ENCODE measurements at places on chromosomes 6 and 20.

GRCh38 chr6:123562677-123563076 lies 74.1 kb downstream of the TRDN start:
- no peak for DNase-seq

DNA sequence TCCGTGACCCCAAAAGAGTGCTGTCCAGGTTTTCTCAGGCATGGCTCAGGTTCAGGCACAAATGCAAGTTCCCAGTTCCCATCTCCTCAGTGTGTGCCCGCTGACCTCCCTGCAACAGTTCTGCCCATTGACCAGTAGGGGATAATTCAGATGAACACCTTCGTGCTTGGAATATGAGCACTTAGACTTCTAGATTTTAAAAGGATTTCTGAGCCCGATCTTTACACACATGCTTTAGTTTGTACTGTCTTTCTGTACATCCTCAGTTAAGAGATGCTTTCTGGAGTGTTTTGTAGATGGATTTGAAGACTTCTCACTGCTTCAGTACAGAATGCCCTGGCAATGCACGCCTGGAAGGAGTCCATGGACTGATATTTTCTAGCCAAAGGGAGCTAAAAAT lies 239.6 kb upstream of the PLCB4 start:
- no peak for DNase-seq

GRCh38 chr6:2597991-2598390 lies 152.7 kb downstream of the MYLK4 start:
- DNase-seq = no peak

DNA sequence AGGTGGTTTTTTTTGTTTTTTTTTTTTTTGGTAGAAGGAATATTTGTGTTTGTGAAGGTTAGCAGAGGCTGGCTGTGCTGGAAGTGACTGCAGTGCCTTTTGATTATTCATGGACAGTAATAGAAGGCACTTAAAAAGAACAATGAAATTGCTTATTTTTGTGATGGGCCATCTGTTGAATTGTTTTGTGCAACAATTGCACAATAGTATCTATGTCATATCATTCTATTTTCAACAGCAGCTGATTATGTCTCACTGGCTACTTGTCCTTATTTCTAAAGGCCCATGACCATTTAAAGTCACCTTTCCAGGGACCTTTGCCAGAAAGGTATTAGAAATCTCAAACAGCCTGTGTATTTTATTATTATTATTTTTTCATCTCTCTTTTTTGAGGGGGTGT lies 70.6 kb downstream of the AFG1L start:
- no peak for DNase-seq

DNA sequence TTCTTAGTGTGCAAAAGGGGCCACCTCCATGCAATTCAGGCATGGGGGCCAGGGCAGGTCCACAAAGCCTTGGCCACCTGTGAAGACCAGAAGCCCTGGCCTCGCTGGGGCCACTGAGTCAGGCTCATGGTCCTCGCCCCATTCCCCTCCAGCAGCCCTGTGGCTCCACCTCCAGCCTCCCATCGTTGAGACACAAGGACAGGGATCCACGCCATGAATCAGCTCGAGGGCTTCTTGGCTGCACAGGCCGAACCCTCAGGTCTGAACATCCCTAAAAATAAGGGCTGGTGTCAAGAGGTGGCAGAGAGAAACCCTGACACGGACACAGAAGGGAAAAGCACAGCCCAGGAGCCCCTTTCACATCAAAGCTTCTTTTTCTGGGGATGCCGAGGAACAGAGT lies 68.6 kb upstream of the QKI start:
- DNase-seq = no peak

DNA sequence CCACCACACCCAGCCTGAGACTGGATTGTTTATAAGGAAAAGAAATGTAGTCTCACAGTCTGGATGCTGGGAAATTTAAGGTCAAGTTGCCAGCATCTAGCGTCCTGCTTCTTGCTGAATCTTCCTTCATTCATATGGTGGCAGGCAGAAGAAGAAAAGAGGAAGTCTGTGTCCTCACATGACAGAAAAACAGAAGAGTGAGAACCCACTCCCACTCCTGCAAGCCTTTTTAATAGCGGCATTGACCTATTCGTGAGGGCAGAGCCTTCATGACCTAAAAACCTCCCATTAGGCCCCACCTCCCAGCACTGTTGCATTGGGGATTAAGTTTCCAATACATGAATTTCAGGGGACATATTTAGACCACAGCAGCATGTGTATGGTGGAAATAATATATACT lies 160.8 kb upstream of the BMP2 start:
- no peak for DNase-seq

DNA sequence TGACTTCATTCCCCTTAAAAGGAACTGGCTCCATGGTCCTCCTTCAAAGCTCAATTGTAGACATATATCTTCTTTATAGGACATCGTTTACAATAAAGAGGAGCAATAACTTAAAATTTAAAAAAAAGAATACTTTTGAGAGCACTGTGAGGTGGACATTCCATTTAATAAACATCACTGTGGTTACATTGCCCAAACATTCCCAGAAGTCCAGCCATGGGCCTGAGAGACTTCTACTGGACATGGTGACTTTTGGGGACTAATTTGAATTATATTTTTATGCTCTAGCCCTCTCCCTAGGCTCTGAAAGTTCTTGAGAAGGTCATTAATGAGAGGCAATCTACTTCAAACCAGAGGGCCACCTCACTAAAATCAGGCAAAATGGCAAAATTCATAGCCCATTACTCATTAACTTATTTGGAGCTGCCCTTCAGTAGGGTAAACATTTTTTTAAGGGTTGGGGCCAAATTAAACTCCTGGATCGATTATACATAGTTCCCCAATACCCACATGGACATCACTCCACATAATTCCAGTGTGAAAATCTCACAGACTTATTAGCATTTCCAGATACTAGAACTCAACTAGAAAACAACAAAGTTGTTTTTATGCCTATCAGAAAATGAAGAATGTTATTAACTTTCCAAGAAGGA lies 17.1 kb downstream of the ISM1 start:
- DNase-seq = no peak

DNA sequence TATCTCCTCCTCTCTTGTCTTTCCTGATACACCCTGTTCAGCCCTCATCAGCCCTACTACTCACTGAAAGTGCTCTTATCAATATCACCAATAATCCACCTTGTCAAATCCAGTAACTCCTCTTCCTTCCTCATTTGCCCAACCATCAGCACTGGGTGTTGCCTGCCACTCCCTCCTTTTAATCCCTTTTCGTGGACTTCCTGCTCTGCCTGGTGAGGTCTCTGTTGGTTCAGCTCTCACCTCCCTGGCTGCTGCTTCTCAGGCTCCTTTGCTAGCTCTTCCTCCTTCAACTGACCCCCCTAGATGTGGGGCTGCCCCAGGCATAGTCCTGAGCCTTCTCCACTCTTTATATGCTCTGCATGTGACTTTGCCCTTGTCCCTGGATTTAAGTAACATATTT lies 92.5 kb downstream of the PREP start:
- DNase-seq = no peak

GRCh38 chr20:12371990-12372389 lies 454.3 kb downstream of the BTBD3 start:
- DNase-seq = no peak

GRCh38 chr20:37222086-37222485 lies 39.5 kb downstream of the GHRH start:
- DNase-seq = no peak

DNA sequence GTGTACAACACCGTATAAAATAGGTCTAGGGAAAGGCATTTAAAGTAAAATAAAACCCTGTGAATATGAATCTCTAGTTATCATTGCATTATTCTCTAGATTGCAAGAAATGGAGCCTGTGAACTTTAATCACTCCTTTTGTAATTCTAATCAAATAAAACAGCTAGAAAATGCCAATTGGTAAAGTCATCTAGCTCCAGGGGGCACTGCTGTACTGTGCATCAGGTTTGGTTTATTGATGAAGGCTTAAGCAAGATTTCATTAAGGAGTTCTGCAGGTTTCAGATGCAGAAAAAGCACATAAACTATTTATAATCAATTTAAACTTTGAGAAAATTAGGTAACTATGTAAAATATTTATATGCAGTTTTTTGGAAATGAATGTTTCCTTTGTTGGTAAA lies 645.0 kb downstream of the PHF3 start:
- peak; percentile 28 for DNase-seq

DNA sequence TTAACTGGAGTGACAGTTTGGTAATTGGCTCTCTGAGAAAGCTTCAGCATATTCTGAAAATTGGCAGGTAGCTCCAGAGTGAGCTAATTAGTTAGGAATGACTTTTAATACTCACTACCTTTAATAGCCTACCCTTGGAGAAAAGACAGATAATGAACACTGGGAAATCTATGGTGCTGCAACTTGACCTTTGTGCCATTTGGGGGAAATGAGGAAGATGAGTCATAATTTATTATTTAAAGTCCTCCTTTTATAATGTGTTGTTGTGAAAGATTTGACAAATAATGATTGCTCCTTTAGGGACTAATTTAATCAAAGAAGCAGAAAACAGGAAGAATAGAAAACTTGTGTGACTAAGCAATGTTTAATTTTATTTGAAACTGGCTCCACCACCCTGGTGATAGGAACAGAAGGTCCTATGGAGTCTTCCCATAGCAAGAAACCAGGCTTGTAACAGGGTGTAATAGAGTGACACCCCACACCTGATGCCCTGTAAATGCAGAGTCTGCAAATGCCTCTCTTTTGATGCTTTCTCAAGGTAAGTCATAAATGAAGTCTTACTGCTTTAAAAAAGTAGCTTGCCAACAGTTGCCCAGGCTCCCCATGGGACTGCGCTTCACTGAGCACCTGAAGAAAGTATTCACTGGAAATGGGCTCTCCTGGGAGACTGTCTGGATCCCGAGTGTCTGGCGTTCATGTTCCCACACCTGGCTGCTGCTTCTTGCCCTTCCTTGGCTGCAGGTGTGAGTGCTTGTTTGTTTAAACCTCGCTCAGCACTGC lies 134.4 kb downstream of the LRRC1 start:
- no peak for DNase-seq

GRCh38 chr6:144321839-144322591 lies 36.9 kb downstream of the UTRN start:
- no peak for DNase-seq

DNA sequence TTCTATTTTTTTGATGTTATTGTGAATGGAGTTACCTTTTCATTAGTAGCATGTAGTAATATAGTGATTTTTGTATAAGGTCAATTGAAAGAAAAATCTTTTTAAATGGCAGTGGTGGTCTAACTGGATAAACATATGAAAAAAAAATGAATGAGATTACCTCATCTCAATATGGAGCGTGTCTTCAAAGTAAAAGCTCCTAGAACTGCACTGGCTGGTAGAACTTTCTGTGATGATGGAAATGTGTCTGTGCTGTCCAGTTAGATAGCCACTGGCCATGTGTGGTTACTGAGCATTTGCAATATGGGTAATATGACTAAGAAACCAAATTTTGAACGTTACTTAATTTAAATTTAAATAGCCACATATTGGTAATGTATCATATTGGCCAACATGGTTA lies 44.1 kb downstream of the MRAP2 start:
- no peak for DNase-seq

DNA sequence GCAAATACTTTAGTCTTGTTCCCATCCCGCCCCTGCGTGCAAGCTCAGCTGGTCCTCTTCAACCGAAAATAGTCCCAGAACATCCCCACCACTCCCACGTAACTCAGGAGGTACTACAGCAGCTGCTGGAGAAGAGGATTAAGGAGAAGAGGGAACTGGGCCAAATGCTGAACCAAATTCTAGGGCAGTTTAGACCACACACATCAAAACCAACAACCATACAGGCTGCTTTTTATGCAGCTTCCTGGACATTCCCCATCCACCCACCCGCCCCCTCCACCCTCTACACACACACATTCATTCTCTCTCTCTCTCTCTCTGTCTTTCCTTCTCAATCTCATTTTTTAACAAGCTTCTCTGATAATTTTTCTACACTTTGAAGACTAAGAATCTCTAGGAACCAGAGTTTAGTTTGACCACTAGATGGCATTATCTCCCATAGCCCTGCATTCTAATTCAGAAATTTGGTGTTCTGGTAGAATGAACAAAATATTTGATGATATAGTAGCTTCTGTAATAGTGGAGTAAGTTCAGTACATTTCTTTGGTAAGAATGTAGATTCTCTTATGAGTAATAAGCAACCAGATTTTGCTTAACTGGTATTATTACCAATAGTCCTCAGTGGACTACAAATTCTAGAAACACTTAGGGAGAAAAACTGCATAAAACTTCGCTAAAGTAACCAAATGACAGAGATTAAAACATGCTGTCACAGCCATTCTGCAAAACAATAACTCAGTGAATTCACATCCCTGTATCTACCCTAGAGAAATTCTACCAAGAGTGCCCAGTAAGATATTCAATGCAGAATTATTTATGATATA lies 52.1 kb upstream of the BEND6 start:
- peak; percentile 73 for DNase-seq

- DNase-seq = no peak
These were observed 27.9 kb downstream of the CENPW start for GRCh38 chr6:126367849-126368248.

GRCh38 chr6:104183816-104184435 lies 675.8 kb downstream of the HACE1 start:
- no peak for DNase-seq

GRCh38 chr20:358891-359555 lies 12.1 kb downstream of the NRSN2 start:
- no peak for DNase-seq

All from NAMALWA (cell line).